ENCODE measurements at places on chromosomes 16 and 17.
A peak's percentile ranks its signal among the peaks of the same experiment; 100 is the strongest.

GRCh38 chr17:12730421-12730820 lies 58.9 kb upstream of the ARHGAP44 start:
- no peak for DNase-seq

DNA sequence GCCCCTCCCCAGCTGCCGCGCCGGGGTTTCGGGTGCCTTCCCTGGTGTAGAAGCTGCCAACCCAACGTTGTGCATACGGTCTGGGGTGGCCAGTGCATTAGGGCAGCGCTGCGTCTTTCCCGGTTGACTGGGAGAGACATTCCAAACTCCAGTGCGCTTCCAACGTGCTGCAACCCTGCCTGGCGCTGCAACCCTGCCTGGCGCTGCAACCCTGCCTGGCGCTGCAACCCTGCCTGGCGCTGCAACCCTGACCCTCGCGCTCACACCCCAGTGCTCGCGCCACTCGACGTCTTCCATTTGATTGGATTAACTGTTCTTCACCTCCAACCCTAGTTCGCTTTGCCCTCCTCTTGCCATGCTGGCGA lies 488 bp upstream of the HAP1 start:
- peak; percentile 71 for DNase-seq

DNA sequence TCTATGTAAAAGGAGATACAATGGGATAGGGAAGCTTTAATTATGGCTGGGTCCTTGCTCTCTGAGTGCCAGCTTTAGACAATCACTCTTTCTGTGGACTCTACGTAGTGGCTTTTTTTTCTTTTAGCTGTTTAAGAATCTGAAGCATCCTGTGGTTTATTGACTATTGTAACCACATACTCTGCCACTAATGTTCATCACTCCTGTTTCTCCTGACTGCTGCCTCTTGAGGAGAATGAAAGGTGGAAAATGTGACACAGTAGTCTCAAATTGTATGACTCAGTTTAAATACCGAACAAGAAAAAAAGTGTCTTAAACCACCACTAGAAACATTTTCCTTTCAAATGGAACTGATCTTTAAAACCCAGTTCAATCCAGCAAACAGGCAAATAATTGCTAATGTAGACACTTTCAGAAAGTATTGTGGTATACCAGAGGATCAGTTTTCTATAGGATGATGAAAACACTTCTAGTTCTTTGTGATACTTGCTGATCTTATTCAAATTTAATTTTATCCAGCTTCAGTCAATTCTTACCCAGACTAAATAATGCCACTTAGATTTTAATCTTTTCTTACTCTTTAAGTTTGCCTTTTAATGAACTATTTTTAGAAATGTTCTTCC lies 302.7 kb upstream of the PMFBP1 start:
- DNase-seq, result no peak

GRCh38 chr17:34665150-34665806 lies 85.9 kb downstream of the TMEM132E start:
- DNase-seq, result no peak

DNA sequence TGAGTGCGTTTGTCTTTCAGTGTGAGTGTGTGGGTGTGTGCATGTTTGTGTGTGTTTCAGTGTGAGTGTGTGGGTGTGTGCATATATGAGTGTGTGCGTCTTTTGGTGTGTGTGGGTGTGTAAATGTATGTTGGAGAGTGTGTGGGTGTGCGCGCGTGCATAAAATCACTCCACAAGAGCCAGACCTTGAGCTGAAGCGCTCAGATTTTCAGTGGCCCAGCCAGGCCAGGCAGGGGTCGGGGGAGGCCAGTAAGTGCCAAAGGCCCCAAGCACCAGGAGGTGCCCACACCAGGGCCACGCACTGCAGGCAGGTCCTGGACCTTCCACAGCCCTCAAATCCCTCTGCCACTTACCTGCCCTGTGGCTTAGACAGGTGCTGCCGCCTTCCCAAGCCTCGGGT lies 184.0 kb downstream of the SOX9 start:
- DNase-seq, result no peak

- DNase-seq, result no peak
Measured at GRCh38 chr17:61253362-61253761, 146.3 kb upstream of the TBX2 start.

DNA sequence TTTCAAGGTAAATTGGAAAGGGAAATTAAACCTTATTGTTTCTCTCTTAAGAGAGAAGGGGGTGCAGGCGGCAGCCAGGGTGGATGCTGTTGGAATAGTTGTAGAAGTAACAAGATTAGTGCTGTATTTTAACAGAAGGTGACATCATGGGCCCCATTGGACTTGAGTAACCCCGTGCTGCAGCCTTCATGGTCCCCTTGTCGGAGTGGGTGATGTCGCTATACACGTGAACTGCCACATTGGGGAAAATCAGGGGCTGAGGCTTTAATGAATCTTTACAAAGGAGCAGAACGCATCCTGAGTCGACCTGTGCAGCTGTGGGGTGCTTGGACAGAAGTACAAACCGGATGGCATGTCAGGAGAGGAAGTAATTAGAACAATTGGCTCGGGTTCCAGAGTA lies 3.2 kb downstream of the SNX11 start:
- DNase-seq, result no peak

GRCh38 chr17:7552621-7553051 lies 3.8 kb downstream of the TNFSF12 start:
- no peak for DNase-seq

DNA sequence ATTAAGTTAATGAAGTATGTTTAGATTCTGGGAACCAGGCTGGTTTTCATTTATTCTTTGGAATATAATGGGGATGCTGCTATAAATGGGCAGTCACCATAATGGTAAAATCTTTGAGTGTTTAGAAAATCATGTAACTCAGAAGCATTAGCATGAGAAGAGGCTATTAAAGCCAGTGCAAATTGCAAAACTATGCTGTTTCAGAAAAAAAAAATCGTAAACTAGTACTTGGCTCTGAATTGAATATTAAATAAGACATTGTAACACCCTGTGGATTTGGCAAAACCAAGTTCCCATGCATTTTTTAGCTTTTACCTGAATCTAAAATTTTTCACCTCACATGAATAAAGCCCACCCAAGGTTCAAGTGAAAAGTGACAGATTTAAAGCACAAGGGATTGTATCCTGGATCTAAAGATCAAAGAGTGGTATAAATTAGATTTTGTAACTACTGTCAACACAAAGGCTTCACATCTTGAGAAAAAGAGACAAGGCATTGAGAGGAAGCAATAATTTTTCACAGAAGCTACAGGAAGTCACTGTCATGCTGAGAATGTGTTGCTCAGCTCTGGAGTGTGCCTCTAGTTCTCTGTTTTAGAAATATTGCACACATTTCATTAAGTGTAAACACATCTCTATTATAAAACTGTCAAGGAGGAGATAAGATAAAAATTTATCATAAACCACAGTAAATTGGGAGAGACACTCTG lies 142.2 kb downstream of the ABCA8 start:
- DNase-seq, result no peak

DNA sequence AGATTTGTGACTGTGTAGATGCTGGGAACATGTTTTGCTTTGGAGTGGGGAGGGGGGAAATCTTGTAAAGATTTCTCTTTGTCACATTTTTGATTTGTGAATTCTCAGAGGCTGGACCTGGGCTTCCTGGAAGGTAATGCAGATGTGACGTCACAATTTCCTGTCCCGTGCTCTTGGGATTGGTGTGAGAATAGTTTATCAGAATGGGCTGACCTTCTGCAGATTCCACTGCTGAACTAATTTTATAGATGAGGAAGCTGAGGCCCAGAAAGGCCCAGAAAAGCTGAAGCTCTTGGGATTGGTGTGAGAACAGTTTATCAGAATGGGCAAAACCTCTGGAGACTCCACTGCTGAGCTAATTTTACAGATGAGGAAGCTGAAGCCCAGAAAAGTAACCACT lies 34.0 kb downstream of the HS3ST3B1 start:
- no peak for DNase-seq

DNA sequence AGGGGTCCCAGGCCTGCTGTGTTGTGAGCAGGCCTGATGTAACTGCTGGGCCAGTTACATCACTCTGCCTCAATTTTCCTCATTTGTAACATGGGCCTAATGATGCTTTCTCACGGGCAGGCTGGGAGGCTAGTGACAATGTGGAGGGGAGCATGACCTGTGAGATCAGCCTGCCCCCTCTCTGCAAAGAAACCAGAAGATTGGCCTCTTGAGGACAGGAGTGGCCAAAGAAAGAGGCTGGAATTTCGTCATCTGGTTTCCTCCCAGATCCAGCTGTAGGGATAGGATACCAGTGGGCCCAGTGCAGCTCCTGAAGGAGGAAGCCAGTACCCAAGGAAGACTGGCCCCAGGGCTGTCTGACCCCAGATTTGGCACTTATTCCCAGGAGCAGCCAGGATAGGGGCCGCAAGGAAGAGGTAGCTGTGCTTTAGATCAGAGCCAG lies 615 bp upstream of the SREBF1 start:
- DNase-seq, result peak; percentile 50

DNA sequence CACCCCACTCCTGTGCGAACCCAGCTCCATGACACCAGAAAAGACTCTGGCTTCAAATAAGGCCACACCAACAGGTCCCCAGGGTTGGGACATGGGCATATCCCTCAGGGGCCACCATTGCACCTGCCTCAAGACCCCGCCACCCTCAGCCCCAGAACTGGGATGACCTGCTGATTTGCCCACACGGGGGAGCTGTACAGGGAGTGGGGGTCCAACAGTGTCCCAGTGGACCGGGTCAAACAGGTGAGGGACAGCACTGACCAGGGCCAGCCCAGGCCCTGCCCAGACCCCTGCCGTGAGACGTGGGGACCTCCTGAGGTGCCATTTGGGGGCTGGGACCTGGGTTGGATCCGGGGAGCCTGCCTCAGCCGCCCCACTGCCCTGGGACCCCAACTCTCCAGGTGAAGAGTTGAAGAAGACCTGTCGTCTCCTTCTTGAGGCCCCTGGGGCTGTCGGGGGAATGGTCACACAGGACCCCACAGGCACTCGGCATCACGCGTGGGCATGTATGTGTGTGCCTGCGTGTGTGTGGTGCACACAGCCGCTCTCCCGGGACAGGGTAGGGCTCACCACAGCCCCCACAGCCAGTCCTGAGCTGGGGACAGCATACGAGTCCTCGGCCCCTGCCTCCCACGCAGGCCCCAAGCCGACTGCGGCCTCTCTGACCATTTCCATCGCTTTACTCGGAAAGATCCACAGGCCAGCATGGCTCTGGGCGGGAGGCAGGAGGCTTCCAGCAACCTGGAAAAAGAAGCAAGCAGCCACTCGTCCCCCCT lies 34.2 kb upstream of the ZNF469 start:
- no peak for DNase-seq

- no peak for DNase-seq
Measured at GRCh38 chr17:55334881-55335540, 70.3 kb downstream of the HLF start.

- no peak for DNase-seq
Measured at GRCh38 chr17:2681650-2682049, 29.9 kb downstream of the CLUH start.

DNA sequence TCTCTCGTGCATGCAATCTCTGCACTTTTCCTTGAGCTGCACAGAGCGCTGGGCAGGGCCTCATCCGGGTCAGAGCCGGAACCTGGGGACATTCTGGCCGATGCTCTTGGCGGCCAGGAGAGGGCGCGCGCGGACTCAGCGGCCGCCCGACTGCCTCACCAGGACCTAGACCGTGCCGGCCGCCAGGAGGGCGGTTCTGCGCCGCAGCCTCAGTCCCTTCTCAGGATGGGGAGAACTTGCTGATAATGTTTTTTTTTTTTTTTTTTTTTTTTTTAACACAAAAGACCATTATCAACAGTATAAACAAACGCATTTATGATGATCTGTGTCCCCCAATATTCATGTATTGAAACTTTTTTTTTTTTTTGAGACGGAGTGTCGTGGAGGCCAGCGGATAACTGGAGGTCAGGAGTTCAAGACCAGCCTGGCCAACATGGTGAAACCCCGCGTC lies 8.1 kb upstream of the FLYWCH2 start:
- DNase-seq, result peak; percentile 85

DNA sequence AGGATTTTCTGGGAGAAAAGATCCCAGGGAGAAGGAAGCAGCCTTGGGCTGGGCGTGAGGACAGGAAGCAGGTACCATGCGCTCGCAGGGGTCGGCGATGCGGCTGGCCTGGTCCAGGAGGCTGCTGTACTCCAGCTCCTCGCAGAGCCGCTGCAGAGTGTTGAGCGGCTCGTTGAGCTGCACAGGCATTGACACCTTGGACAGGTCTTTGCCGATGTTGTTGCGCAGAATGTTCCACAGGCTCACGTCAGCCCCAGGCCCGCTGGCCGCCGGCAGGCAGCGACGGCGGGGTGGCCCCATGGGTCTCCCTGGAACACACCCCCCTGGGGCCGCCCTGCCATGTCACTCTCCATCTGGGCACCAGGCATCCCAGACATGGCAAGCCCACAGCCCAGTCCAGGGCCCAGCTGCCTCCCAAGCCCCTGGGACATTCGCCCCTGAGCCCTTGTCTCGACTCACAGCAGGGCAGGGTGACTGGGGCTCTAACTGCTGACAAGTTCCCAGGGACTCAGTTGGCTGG lies 8.0 kb downstream of the OSBPL7 start:
- no peak for DNase-seq

- DNase-seq, result peak; percentile 43
Measured at GRCh38 chr17:3799181-3799945, 1.6 kb downstream of the ITGAE start.

GRCh38 chr16:69311533-69312387 lies 610 bp downstream of the VPS4A start:
- peak; percentile 60 for DNase-seq

- DNase-seq, result no peak
Measured at GRCh38 chr16:9528511-9529079, 437.2 kb downstream of the HAPSTR1 start.

DNA sequence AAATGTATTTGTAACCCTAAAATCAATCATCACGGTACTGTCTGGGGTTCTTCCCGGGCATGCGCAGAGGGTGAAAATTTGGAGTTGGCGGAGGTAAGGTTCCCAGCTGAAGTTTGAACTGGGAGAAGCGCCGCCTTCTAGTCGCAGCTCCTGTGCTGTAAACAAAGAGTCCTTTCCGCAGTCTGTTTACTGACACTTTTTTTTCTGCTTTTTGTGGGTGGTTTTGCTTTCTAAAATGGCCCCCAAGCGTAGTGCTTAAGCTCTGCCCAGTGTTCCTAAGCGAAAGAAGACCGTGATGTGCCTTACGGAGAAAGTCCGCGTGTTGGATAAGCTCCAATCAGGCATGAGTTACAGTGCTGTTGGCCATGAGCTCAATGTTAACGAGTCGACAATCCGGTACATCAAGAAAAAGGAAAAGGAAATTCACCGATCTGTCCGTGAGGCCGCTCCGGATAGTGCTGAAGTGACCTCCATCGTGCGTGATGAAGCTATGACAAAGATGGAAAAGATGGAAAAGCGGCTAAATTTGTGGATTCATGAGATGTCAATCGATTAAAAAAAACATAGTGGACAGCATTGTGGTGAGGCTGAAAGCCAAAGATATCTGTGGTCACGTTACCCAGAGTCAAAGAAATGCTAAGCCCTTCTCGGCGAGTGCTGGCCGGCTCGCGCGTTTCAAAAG lies 570 bp upstream of the CFDP1 start:
- DNase-seq, result peak; percentile 83

DNA sequence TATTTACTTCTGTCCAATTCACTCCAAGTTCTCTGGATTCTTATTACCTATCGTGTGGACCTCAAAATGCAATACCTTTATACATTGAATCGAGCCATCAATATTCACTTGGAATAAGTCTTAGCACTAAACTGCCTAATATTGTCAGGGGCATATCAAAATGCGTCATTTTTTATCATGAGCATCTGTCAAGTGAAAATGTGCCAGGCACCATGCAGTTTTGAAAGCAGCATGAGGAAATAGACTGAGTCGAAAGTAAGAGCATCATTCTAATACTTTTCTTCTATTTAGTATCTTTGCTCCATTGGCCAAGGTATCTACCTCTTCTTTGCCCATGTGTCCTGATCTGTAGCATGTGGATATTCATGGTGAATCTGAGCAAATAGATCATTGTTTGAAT lies 1193.4 kb downstream of the CDH11 start:
- no peak for DNase-seq

GRCh38 chr17:78110363-78111015 lies 18.1 kb downstream of the TMC6 start:
- no peak for DNase-seq
